ENCODE measurements at places on chromosomes 13 and 19.

- no peak for DNase-seq
Observed at GRCh38 chr19:46983097-46983496, 36.5 kb upstream of the NPAS1 start.

GRCh38 chr13:43751624-43752023, 35.1 kb downstream of the ENOX1 start:
- DNase-seq, result no peak

DNA sequence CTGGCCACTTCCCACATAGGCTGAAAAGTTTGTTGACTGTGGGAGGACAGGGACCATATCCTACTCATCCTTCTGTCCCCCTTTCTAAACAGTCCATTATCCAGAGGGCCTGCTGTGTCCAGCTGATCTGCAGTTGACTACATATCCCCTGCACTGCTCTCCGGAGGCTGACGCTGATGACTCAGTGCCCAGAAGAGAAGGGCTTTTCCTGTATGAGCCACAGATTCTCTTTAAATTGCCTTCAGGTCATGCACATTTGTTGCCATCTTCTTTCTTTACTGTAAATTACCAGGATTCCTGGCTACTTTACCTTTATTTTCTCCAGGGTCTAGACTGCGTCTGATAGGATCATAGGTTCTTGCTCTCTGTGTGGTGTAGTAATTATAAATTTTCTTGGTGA, 125.2 kb downstream of the LACC1 start:
- no peak for DNase-seq

DNA sequence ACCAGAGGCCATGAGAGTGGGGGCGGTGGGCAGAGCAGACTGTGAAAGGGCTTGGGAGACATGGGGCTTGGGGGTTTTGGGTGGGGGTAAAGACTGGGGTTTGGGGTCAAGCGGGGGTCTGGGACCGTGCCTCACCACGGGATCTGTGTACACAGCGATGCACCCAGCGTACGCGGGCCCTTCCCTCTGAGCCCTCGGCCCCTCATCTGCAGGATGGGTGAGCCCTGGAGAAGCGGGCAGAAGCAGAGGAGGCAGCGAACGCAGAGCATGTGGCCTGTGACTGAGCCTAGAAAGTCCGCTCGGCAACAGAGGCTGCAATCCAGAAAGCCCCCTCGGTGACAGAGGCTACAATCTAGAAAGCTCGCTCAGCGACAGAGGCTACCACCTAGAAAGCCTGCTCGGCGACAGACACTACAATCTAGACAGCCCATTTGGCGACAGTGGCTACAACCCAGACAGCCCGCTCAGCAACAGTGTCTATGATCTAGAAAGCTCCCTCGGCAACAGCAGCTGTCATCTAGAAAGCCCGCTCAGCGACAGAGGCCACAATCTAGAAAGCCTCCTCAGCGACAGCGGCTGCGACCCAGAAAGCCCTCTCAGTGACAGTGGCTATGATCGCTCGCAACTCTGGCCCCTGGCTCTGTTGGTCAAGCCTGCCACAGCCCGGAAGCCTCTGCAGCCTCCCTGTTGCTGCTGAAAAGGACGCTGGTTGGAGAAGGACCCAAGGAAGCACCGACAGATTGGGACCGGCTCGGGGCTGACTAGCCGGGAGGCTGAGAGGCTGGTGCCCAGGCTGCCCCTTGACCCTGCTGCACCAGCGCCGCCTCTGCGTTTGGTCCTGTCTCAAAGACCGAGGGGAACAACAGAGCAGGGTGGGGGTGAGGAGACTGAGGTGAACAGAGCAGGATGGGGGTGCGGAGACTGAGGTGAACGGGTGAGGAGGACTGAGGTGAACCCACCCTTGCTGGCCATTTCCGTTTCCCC, 68.6 kb downstream of the SPACA7 start:
- DNase-seq, result no peak

DNA sequence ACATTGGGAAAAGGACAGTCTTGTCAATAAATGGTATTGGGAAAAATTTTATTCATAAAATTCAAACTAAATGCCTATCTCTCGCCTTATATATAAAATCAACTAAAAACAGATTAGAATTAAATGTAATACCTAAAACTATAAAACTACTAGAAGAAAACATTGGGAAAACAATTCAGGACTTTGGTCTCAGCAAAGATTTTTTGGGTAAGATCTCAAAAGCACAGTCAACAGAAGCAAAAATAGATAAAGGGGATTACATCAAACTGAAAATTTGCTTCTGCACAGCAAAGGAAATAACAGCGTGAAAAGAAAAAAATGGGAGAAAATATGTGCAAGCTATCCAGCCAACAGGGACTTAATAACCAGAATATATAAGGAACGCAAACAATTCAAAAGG, 24.3 kb upstream of the ZC3H13 start:
- DNase-seq, result no peak

- no peak for DNase-seq
Observed at GRCh38 chr13:102244607-102245227, 157.1 kb downstream of the FGF14 start.

DNA sequence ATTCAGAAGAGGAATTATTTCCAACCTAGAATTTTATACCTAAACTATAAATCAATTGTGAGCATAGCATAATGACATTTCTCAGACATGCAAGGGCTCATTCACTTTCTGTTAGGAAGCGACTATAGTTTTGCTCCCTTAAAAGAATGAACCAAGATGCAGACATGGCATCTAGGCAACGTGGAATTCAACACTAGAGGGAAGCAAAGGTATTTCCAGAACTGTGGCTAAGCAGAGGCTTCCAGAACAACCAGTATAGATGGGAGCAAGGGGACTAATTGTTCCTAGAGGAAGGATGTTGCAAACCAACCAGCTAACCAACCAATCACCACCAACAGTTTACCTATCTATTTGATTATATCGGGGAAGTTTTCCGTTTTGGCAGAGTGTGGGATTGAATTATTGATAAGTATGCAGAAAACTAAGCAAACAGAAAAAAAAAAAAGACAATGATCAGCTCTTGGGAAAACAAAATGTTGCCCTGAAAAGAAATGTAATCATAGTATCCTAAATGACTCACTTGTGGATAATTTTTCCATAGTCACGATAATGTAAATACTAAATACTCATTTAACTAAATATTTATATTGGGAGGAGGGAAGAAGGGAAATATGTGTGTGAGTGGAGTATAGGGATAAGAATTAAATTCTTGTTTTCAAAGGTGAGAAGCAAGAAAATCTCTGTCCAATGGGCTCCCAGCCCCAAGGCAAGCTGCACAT, 21.1 kb downstream of the ARL11 start:
- no peak for DNase-seq

GRCh38 chr19:37346091-37346490, 24.8 kb upstream of the ZNF527 start:
- no peak for DNase-seq

DNA sequence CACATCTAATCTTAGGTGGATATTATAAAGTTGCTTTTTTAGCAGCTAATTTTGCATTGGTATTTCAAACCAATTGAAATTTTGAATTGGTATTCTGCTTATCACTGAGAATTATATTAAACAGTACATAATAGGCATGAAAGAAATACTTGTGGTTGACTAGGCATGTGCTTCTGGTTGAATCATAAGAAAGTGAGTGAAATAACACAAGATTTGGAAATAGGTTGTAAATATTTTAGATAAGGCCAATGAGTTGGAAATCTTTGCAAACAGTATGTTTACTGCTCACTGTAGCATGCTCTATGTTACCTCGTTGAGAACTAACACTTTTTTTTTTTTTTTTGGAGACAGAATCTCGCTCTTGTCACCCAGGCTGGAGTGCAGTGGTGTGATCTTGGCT, 66.8 kb upstream of the RFC3 start:
- no peak for DNase-seq

- DNase-seq, result no peak
Observed at GRCh38 chr19:3712663-3713611, 4.8 kb downstream of the TJP3 start.

GRCh38 chr13:51318015-51318414, 21.5 kb upstream of the SERPINE3 start:
- no peak for DNase-seq

- no peak for DNase-seq
Observed at GRCh38 chr13:50393628-50394027, 378.4 kb downstream of the KCNRG start.

GRCh38 chr19:38135150-38135998, 88.6 kb downstream of the DPF1 start:
- DNase-seq, result no peak

GRCh38 chr13:104592127-104592526, 1525.9 kb upstream of the SLC10A2 start:
- no peak for DNase-seq

DNA sequence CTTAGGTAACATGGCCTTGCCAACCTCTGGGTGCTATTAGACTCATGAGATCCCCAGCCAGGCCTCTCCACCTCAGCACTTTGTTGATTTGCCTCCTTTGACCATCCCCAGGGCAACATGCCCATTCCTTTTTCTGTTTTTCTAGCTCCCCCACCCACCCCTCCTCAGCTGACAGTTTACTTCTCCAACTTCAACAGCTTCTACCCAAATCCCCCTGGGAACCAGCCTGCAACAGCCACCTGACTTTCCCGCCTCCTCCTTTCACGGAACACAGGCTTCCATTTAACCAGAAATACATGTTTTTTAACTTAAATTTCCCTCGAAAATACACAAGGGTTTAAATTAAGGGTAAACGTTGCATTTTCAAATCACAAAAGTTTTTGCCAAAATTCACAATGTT, 117.3 kb downstream of the DLEU7 start:
- DNase-seq, result no peak

DNA sequence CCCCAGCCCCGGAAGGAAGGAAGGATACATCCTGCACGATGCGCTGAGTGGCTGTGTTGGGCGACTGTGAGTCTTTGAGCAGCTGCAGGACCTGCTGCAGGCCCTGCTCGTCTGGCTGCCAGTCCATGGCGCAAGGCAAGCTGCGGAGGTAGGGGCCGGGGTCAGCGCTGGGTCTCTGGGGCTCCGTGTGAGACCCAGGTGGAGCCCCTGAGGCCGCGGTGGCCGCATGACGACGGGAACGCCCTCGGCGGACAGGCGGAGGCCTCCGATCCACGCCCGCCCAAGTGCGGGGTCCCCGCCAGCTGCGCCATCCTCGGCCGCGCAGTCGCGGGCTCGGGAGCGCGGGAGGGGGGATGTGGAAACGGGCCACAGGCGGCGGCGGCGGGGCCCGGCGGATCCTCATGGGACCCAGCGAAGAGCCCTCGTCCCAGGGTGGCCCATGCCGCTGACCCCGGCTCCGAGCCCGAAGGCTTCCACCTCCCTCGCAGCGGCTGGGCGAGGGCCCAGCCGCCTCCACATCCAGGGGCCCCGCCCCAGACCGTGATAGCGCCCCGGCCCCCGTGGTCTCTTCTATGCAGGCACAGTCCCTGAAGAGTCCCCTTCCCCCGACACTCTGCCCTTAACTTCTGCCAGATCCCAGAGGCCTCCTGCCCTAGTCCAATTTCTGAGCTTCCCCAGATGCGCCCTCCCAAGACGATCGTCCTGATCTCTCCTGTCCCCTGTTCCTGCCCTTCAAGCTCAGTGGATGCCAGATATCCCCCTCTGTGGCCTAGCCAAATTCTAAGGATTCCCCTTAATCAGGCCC, 2.7 kb downstream of the TNPO2 start:
- no peak for DNase-seq

DNA sequence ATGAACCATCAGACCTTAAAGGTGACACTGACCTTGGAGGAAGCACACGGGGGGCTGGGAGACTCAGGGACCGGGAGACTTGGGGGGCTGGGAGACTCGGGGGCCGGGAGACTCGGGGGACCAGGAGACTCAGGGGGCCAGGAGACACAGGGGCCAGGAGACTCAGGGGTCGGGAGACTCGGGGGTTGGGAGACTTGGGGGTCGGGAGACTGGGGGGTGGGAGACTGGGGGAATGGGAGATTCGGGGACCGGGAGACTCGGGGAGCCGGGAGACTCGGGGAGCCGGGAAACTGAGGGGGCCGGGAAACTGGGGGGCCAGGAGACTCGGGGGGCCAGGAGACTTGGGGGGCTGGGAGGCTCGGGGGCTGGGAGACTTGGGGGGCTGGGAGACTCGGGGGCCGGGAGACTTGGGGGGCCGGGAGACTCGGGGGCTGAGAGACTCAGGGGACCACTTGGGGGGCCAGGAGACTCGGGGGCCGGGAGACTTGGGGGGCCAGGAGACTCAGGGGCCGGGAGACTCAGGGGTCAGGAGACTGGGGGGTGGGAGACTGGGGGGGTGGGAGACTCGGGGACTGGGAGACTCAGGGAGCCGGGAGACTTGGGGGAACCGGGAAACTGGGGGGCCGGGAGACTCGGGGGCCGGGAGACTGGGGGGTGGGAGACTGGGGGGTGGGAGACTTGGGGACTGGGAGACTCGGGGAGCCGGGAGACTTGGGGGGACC, 62.9 kb downstream of the RASA3 start:
- no peak for DNase-seq

- no peak for DNase-seq
Observed at GRCh38 chr19:50567052-50567841, 988 bp downstream of the LRRC4B start.

DNA sequence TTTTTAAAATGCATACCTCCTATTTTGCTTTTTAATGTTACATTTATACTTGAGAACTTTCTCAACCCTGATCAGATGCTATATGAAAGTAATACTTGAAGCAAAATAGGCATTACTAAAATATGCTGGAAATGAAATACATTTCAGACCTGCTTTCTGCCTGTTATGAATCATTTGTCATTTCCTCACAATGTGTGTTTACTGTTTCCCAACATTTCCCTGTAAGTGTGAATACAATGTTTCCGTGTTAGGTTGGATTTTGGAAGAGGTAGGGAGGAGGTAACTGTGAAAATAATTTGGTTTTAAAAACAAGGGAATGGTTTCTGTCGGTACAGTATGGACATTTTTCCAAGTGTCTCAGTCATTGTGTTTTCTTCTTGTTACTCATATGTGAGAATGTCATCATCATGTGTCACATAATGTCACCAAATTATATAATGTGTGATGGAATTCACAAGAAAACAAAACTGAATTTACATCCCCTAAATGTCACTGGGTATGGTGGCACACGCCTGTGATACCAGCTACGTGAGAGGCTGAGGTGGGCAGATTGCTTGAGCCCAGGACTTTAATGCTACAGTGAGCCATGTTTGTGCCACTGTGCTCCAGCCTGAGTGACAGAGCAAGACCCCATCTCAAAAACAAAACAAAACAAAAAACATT, 43.0 kb downstream of the ZAR1L start:
- no peak for DNase-seq

GRCh38 chr19:16076958-16077611, 790 bp downstream of the TPM4 start:
- no peak for DNase-seq

- no peak for DNase-seq
Observed at GRCh38 chr13:44498502-44498901, 77.6 kb downstream of the TSC22D1 start.

- no peak for DNase-seq
Observed at GRCh38 chr19:54458648-54459281, 4.8 kb downstream of the LENG9 start.

DNA sequence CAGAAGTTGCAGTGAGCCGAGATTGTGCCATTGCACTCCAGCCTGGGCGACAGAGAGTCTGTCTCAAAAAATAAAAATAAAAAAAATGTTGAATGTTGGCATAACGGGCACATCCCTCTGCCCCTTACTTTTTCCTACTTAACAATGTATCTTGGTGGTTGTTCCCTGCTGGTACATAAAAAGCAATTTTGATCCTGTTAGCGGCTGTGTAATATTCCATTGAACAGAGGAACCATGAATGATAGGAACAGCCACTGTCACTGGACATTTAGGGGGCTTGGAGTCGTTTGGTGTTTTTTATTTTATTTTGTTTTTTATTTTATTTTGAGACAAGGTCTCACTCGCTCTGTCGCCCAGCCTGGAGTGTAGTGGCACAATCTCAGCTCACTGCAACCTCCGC, 10.4 kb upstream of the NCCRP1 start:
- DNase-seq, result no peak
